GDM1 (cell line): ENCODE measurements at places on chromosomes 7 and 10.

DNA sequence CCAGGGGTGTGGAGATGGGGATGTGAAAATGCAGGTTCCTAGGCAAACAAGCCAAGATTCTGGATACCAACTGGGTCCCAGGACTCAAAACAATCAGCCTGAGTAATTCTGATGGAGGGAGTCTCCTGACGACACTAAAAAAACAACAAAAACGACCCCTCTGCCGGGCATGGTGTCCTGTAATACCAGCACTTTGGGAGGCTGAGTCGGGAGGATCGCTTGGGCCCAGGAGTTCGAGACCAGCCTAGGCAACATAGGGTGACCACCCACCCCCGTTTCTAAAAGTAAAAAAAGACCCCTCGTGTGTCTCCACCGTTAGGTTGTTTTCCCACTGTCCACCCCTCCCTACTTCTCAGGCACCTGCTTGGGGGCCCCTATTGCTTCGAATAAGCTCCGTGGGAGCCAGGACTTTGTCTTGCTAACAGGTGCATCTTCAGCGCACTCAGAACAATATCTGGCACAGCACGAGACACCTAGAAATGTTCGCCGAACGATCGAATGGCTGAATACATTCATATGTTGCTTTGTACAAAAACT, 743 bp upstream of the NRF1 start:
- DNase-seq, result no peak

DNA sequence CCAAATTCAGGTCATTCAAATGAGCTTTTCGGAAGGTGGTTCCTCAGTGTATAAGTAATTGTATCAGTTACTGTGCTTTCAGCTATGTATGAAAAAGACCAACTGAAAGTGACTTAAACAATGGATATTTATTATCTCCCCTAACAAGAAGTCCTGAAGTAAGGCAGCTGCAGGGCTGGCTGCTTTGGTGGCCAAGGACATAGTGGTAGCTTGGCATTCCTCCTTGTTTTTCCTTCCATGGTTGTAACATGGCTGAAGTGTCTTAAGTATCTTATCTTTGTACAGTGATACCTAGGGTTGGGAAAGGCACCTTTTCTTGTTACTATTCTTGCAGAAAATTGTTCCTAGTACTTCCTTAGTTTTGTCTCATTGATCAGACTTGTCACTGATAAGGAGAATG, 21.4 kb downstream of the EXOC4 start:
- no peak for DNase-seq

GRCh38 chr10:44906486-44906885, 4.7 kb upstream of the TMEM72 start:
- no peak for DNase-seq

DNA sequence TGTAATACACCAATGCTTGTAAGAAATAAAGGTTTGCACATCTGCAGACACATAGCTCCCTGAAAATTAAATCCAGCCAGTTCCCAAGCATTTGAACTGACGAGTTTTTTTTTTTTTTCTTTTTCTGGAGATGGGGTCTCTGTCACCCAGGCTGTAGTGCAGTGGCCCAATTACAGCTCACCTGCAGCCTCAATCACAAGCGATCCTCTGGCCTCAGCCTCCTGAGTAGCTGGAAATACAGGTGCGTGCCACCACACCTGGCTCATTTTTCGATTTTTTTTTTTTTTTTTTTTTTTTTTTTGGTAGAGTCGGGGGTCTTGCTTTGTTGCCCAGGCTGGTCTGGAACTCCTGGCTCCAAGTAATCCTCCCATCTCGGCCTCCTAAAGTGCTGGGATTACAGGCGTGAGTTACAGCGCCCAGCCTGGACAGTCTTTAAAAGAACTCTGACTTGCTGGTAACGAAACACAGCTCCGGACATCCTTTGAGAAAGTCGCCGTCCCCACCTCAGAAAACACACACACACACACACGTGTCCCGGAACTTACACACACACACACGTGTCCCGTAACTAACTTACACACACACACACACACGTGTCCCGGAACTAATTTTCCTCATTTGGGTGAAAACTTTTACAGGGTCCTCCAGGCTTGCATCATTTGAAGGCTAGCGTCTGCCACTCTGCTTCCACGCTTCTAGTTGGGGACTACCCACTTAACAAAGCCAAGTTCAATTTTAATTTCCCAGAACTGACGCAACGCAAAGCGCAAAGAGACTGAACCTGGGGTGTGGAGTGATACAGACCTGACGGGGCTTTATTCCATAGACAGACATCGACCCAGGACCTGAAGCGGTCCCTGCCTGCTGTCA, 18.6 kb downstream of the OCM2 start:
- DNase-seq, result no peak

DNA sequence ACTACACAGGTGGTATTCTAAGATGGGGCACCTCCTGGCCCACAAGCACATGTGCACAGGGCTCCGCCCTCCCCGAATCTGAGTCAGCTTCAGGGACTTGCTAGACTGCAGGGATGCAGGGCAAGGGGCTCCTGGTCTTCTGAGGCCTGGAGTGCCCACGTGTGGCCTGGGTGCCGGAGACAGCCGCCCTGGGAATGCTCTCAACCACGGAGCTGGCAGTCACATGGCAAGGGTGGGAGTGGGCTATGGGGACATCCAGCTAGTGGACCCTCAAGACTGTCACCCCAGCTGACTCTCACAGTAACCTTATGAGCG, 42.7 kb downstream of the CFAP46 start:
- DNase-seq, result no peak

DNA sequence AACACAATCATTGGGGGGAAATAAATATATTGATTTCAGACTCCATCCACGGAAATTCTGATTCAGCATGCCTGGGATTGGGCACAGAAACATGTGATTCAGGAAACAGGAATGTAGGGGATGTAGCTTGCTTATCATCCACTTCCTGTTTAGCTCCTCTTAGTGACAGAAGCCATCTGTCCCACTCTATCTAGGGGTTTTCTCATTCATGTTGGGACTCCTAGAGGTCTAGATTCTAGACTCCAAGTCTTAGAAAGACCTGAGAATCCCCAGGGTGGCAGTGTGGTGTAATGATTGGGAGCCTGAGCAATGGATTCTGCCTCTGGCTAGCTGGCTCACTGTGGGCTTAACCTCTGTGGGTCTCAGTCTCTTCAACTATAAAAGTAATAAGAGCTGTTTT, 67.9 kb downstream of the CDK1 start:
- no peak for DNase-seq

GRCh38 chr10:84296091-84296981, 32.1 kb upstream of the CCSER2 start:
- DNase-seq, result no peak

GRCh38 chr7:147894271-147894670, 696.3 kb upstream of the C7orf33 start:
- no peak for DNase-seq

- DNase-seq, result no peak
These were observed 34.5 kb upstream of the MEOX2 start for GRCh38 chr7:15720849-15721471.

DNA sequence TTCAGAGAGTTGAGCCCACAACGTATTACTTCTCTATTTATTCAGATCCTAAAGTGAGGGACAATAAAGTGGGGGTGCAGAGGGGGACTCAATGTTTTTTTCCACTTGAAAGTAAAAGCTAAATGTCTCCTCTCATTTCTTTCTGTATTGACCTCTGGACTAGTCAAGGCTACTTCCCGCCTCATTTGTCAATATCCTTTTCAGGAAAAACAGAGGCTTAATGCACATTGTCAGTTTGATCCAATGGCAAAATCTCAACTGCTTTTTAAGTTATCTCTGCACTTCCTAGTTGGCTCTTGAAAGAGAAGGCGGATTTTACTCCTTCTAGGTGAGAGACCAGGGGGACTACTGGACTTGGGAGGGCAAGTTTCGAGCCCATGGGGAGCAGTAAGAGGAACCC, 56.4 kb downstream of the HIPK2 start:
- no peak for DNase-seq

- no peak for DNase-seq
These were observed 19.4 kb downstream of the JCAD start for GRCh38 chr10:30039988-30040387.

GRCh38 chr7:112759905-112760304, 30.3 kb downstream of the TMEM168 start:
- no peak for DNase-seq

DNA sequence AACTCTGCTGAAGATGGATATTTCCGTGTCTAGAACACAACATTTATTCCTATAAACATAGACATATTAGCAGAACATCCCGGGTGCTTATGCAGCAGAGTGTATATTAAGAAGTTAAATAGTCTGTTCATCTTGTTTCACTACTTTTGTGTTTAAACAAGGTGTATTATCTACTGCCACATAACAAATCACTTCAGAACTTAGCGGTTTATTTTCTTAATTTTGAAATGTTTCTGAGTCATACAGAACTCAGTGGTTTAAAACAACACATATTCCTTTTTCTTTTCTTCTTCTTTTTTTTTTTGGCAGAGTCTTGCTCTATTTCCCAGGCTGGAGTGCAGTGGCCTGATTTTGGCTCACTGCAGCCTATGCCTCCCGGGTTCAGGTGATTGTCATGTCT, 25.8 kb downstream of the DENND10 start:
- no peak for DNase-seq

DNA sequence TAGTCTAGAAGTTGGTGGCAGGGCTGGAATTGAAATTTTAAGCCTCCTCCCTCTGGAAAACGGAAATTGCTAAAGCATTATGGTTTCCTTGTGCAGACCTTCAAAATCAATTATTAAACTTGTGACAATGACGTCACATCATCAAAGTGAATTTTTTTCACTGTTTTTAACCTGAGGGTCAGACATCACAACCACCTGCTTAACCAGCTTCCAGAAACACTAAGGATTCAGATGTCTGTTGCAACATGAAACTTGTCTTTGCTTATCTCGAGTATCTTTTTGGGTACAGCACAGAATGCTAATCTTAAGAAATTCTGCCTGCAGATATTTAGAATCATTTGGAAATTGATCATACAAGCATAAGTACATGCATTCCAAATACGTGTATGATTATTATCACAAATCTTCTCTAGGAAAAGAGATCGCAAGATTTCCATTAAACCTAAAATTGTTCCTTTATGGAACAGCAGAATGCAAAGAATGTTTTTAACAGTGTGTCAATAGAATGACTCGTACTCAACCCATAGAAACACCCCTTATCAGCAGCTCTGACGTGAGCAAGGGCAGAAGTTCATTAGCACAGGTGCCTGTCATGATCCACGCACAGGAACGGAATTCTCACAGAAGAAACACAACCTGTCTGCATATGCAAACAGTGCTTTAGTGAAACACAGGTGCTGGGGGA, 4.1 kb upstream of the GTPBP4 start:
- DNase-seq, result no peak

DNA sequence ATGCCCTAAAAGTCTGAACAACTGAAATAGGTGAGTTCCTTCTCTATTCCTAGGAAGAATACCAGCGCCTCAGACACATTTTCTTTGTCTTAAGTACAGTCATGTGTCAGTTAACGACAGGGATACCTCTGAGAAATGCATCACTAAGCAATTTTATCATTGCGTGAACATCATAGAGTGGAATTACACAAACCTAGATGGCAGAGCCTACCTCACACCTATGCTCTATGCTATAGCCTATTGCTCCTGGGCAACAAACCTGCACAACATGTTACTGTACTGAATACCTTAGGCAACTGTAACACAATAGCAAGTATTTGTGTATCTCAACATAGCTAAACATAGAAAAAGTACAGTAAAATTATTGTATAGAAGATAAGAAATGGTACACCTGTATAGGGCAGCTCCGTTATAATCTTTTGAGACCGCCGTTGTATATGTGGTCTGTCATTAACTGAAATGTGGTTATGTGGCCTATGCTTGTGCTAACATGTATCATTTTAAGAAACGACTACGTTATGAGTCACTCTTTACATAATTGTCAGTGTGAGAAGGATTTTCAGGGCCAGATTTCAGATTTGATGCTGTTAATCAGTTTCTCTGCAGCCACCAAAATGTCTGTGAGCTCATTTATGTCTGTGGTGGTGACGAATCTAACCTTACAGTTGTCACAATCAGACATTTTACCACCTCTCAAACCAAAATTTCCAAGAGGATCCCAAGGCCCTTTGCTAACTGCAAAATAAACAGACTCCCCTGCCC, 66.1 kb upstream of the STK17A start:
- DNase-seq, result no peak

DNA sequence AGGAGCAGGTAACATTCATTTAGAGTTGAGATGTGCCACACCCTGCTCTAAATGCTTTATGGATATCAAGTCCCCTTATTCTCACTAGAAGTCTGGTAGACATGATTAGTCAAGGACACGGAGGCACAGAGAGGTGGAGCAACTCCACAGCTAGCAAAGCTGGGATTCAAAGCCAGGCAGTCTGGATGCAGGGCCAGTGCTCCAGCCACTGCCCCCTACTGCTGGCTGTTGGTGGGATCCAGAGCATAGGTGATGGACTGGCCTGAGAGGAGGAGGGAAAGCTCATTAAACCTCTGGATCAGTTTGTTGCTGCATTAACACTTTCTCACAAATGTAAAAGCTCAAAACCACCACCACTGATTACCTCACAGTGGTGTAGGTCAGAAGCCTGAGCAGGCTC, 22.6 kb upstream of the KBTBD2 start:
- DNase-seq, result no peak

GRCh38 chr10:100877461-100877850, 35.3 kb upstream of the SLF2 start:
- DNase-seq, result no peak
